ENCODE measurements at places on chromosomes 11 and 22. TPM values are rescaled to one million over a fixed set of nuclear protein-coding genes. Genes with fewer than 3 reads are reported as not detected.

SCGB1D2 gene
- not detected for total RNA-seq

OVOL1 gene
- not detected for total RNA-seq

KCNJ5 gene
- 0.30 TPM for total RNA-seq

ZBED4 gene
- total RNA-seq: 13.6 TPM

MMP12 gene
- not detected for total RNA-seq

RAB36 gene
- 1.6 TPM for total RNA-seq

TMEM218 gene
- total RNA-seq: 33.1 TPM

OR2AG1 gene
- total RNA-seq: not detected

OR4D5 gene
- total RNA-seq: not detected

POU2F3 gene
- total RNA-seq: not detected

C11orf97 gene
- not detected for total RNA-seq

SPI1 gene
- total RNA-seq: not detected

CRYBB1 gene
- not detected for total RNA-seq

OR2AG2 gene
- total RNA-seq: under 0.01 TPM

All from epithelial cell of umbilical artery (primary cell).